Kidney (tissue), 22 donors: ENCODE measurements at places on chromosomes 7 and 10.

- no peak overlapping the region for H3K27ac ChIP-seq
- no peaks in the 10 kb centered on the region for H3K27me3 ChIP-seq
- H3K4me3 ChIP-seq, result no peak overlapping the region
Observed at GRCh38 chr7:4809666-4810065, 34.2 kb downstream of the AP5Z1 start.

GRCh38 chr7:143387156-143387975 lies 6.2 kb downstream of the ZYX start:
- no peak overlapping the region for H3K27ac ChIP-seq
- peaks cover 3% of the 10 kb centered on the region for H3K36me3 ChIP-seq
- H3K27me3 ChIP-seq, result no peaks in the 10 kb centered on the region
- peaks cover 12% of the 10 kb centered on the region for H3K4me1 ChIP-seq
- no peak overlapping the region for H3K4me3 ChIP-seq

DNA sequence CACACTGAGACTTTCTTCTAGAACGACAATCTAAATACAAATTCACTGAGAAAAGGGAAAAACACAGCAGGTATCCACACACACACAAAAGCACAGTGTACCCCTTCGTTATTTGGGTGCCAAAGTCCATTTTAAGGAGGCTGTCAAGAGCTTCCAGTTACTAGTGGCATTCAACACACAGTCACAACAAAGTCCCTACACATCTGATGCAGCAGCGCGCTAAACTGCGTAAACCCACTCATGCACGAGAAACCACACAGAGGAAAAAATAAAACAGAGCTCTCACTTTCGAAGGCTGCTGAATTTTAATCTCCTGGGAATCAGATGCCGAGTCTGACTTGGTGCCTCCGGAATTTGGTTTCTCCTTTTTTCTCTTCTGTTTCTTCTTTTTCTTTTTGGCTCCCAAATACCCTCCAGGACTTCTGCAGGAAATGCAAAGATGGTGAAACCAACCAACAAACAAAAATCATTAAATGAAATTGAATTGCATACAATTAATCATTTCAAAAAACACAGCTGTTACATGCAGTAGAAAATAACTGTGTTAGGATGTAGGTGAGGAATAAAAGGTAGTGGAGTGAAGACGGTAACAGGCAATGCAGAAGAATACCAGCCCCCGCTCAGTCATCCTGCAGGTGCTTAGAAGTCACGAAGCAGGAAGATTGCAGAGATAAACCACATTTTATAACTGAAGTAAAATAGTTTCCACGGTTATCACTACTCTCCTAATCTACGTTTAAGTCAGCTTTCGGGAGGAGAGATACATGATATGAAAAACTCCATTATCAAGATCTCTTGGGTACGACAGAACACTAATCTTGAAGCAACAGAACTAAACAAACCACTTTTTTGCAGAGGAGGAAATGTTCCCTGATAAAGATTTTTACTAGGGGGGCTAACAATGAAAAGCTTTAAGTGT lies 27.1 kb downstream of the NMT2 start:
- no peak overlapping the region for H3K4me3 ChIP-seq
- DNase-seq, result no peak
- no peaks in the 10 kb centered on the region for H3K36me3 ChIP-seq
- H3K27me3 ChIP-seq, result no peaks in the 10 kb centered on the region
- no peak overlapping the region for H3K27ac ChIP-seq
- no peaks in the 10 kb centered on the region for H3K4me1 ChIP-seq

DNA sequence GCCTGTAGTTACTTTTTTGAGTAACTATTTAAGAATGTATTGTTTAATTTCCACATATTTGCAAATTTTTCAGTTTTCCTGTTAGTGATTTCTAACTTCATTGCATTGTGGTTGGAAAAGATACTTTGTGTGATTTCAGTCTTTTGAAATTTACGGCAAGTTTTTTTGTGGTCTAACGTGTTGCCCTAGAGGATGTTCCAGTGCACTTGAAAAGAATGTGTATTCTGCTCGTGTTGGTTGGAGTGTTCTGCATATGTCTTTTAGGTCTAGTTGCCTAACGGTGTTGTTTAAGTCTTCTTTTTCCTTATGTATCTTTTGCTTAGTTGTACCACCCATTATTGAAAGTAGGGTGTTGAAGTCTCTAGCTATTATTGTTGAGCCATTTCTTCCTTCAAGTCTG lies 59.7 kb downstream of the LCOR start:
- no peaks in the 10 kb centered on the region for H3K36me3 ChIP-seq
- H3K27me3 ChIP-seq, result no peaks in the 10 kb centered on the region
- no peak overlapping the region for H3K27ac ChIP-seq
- no peak for DNase-seq

DNA sequence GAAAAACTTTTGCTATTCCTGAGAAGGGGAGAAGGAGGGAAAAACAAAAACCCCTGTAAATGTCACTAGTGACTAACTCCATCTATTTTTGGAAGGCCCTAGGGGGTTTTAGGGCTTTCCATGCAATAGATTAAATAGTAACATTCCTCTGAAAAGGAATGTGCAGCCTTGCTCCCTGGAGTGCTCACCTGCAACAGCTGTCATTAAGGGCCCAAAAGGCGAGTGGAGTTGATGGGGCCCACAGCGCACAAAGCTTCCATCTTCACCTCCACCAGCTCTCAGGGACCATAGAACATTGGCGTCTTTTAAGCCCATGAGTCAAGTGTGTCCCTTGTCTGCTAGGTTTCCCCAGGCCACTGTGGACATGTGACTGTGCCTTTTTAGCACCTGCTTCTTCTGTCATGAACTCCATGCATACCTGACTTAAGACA lies 58.0 kb upstream of the IL6 start:
- H3K4me3 ChIP-seq, result no peak overlapping the region
- H3K27ac ChIP-seq, result no peak overlapping the region
- DNase-seq, result no peak
- H3K36me3 ChIP-seq, result no peaks in the 10 kb centered on the region
- no peaks in the 10 kb centered on the region for H3K27me3 ChIP-seq
